ENCODE measurements at places on chromosomes 3 and 15.

DNA sequence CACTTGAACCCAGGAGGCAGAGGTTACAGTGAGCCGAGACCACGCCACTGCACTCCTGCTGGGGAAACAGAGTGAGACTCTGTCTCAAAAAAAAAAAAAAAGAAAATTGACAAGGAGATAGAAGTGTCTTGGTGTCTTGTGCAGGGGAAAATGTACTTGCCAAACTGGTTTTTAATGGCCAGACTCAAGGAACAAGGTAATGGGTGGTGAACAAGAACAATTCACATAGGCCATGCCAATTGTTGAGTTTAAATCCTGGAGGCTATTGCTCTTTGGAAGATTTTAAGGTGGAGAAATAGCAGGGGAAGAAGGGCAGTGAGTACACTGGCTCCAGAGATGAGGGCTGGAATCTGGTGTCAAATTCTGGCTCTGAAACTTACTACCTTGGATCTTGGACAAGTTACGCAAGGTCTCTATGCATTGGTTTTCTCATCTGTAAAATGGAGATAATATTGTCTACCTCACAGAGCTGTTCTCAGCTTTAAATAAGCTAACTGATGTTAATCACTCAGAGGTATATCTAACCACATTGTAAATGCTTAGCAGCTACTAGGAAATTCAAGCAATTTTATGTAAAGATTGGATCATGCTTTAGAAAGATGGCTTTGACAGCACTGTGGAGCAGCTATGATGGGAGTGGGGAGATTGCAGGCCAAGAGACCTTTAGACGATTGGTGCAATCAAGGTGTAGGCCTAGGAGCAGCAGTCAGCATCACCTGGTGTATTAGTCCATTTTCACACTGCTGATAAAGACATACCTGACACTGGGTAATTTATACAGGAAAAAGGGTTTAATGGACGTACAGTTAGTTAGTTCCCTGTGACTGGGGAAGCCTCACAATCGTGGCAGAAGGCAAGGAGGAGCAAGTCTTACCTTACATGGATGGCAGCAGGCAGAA is 78.3 kb downstream of the B3GALNT1 start:
- no peak for DNase-seq

GRCh38 chr3:1766384-1766783 is 332.3 kb upstream of the CNTN4 start:
- DNase-seq, result no peak

GRCh38 chr15:88440021-88440420 is 27.2 kb downstream of the MRPL46 start:
- no peak for DNase-seq

DNA sequence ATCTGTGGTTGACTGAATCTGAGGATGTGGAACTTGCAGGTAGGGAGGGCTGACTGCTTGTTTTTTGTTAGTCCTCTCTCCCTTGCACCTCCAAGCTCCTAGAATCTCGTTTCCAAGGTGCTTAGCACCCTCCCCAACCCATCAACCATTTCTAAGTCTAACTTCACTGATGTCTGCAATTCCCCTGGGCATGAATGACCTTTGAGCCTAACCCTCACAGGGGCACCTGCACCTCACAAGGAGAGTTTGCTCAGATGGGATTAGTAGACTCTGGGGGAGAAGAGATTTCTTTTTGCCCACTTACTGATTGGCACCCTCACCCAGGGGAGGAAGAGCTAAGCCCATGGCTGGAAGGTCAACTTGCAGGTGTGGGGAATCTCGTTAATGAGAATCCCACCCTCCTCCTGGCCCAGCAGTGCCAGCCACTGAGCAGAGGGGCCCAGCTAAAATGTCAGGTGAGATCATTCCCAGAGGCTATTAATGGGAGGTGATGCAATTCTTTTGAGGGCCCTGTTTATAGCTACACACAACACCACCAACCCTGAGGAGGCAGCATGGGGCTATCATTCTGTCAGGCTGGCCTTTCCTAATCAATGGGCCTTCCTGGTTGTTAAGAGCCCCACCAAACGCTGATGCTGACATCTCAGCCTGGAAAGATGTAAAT is 81.6 kb upstream of the HERC1 start:
- no peak for DNase-seq

- no peak for DNase-seq
These were observed 238.0 kb upstream of the CTNNB1 start for GRCh38 chr3:40961104-40961857.

DNA sequence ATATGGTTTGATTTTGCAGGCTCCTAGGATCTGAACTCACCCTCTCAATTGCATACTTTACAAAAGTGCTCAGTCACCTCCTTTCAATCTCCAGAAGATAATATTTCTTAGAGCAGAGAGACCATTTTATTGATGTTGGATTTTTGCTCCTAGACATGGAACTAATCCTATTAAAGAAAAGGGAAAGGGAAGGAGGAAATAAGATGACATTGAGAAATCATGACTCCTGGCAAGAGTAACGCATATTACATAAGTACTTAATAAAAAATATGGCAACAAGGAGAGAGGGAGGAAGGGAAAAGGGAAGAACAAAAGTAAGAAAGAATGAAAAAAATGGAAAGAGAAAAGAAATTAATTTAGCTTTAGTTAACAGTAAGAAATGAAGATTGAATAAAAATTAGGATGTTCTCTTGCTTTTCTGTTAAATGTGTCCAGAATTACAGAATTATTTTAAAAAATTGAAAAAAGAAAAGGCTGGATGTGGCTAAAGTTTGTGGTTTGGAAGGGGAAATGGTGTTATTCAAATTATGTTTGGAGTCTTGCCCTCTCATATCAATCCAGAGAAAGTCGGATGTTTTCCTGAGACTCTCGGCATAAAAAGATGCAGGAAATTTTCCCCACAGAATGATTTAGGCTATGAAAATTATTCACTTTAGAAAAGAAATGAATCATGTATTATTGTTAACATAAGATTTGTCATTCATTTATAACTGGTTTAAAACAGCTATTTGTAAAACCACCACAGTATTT is 474.0 kb downstream of the FGF12 start:
- no peak for DNase-seq

DNA sequence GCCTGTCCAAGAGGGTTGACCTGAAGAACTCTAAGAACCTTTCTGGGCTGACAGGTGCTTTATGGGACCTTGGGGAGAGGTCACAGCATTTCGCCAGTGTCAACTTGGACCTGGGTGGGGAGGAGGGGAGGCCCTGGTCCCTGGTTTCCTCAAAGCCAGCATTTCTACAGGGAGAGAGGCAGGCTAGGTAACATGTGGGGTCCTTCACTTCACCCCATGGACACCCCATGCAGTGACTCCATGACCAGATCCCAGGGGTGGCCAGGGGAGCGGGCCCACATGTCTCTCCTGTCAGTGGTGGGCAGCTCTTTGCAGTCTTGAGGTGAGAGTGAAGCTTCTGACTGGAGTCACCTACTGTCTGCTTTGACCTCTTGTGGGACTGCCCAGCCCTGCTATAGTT is 35.8 kb downstream of the GOLGA6L10 start:
- DNase-seq, result no peak

GRCh38 chr15:55721554-55722185 is 21.3 kb downstream of the PRTG start:
- no peak for DNase-seq

GRCh38 chr15:73139041-73139743 is 86.9 kb downstream of the NEO1 start:
- no peak for DNase-seq

GRCh38 chr3:160641665-160642309 is 35.2 kb upstream of the ARL14 start:
- no peak for DNase-seq

GRCh38 chr3:24475925-24476324 is 18.7 kb downstream of the THRB start:
- DNase-seq, result no peak

DNA sequence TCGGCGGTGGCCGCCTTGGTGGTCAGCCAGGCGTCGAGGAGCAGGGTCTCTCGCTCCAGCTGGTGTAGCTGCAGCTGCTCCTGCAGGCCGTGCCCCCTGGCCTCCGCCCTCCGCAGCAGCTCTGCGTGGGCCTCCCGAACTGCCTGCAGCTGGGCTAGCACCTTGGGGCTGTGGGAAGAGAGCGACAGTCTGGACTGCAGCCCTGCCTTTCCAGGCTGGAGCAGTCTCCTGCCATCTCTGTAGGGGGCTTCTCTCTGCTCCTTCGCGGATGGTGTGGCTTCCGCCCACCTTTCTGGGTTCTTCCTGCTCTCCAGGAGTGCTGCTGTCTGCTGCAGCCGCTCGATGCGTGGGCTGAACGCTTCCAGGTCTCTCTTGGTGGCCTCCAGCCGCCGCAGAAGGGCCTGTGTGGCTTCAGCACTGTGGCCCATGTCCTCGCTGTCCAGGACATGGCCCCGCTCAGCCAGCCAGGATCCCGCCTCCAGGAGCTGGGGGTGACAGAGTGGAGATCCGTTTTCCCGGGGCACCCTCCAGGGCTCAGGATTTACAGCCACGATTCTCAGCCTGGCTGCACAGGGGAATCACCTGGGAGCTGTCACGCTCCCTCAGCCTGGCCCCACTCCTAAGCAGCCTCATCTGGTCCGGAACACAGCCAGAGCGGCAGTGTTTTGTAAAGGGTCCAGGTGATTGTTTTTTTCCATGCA is 16.8 kb downstream of the PLA2G4B start:
- no peak for DNase-seq

DNA sequence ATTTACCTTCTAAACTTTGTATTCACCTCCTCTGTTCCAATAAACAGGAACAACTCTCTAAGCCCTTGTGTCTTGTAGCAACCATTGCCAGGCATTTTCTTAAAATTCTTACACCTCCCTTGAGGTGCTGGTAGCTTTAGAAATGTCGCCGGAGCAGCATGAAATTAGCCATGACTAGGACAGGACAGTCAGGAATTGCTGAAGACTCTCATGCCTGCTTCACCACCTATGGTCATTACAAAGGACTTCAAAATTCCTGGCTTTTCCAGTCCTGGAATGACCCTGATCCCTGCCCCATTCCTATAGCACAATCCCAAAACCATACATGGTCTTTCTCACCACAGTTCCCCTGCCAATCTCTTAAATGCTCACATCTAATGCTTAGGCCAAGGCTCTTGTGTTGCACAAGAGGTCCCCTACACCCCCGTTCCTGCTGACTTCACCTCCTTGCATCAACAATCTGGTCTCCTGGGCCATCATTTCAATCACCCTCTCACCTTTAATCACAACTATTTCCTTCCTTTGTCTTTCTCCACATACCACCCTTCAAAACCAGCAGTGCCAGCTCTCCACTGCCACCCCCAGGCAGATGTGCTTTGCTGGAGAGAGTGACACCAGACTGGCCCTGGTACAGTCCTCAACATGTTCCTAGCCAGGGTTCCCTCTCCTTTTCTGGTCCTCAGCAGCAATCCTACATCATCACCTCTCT is 113.2 kb upstream of the TJP1 start:
- peak; percentile 38 for DNase-seq

- DNase-seq, result no peak
These were observed 13.9 kb upstream of the PODXL2 start for GRCh38 chr3:127614928-127615589.

DNA sequence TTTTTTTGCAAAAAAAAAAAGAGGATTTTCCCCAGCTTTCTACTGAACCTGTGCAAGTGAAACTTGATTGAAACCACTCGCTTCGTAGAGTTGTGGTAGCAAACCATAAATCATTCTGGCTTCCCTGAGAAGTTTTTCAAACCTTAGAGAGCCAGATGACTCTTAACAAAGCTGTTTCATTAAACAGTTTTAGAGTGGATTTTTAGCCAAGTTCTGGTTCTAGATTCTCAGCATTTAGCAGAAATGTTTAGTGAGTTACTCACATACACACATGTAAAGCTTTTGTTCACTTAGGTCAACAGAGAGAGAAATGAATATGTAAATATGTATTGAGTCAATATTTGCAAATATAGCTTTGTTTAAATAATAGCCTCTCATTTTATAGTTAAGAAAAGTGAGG is 18.1 kb upstream of the CCR9 start:
- no peak for DNase-seq

DNA sequence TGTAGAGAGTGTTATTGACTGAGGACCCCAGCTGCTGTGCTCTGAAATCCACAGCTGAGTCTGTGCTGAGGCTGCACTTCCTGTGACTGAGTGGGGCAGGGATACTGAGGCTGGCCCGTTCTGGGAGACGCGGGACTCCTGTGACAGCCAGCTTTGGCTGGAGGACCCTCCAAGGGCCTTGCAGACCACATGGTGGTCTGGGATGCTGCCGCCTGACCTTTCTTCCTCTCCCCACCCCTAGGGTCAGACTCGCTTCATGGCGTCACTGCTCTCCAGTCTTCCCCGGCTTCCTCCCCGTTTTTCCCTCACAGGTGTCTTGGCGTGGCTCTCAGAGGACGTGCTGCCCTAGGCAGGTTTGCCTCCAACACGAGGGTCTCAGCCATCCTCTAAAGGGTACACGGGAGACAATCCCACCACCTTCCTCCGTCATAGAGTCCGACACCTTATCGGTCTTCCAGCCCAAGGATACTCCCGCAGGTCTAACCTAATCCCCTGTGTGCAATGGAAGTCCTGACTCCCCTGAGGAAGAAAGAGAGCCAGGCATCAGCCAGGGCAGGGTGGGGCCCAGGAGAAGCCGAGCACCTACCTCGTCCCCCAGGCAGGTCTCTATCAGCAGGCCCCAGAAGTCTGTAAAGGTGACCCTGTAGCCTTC is 19.9 kb upstream of the EHD4 start:
- DNase-seq, result no peak

GRCh38 chr15:71424765-71425164 is 309.5 kb downstream of the THSD4 start:
- DNase-seq, result no peak

DNA sequence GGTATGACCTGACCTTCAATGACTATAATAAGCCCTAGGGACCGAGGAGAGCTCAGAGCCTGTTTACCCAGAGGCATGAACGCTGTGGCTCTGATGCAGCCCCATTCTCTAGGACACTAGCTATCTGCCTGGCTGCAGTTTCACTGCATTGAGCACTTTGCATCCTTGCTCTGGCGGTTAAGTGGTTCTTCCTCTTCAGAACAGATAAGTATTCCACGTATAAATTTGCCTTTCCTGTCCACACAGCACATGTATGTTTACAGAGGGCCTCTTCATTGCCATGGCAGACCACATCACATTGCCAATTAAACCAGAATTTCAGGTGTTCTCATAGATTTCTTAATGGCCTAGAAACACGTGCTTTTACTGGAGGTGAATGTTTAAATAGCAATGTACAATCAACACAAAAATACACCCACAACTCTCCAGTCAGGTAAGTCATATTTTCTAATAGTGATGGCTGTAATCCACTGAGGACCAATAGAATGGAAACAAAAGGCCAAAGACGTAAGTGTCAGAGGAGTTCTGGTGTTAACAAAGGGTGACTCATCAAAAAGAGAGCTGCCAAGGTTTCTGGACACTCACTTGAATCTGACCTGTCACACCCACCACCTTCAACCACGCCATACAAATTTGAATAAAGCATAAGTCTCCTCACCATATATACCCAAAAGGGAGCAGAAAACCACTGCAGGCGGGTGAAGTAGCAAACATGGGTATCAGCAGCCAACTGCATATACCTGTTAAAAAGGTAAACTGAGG is 553.4 kb downstream of the OCA2 start:
- DNase-seq, result no peak

- DNase-seq, result peak; percentile 50
These were observed 30.0 kb downstream of the STARD5 start for GRCh38 chr15:81293728-81294515.

DNA sequence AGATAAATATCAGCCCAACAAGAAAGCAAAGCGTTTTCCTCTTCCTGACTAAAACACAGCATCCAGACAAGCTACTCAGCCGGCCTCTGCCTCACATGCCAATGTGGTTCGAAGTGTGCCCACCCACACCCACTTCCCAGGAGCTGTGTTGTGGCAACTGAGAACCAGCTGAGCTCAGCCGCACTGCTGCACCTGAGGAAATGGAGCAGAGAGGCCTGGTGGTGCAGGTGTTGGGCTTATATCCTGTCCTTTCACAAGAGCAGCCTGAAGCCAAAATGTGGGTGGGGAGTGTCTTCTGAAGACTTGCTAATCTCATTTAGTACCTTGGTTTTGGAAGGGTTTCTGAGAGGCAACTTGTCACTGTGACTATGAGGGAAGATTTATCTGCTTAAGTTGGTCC is 23.0 kb upstream of the RETNLB start:
- DNase-seq, result no peak

Measured in pons (tissue), 1 donor.